Stimulated activated CD8-positive, alpha-beta memory T cell treated with anti-CD3 and anti-CD28 coated beads, Interleukin-12 subunit alpha, Interleukin-12 subunit beta, amount 100 ng/mL, for 1 hour (primary cell): ENCODE measurements at places on chromosomes 2 and 18.
A peak's percentile ranks its signal among the peaks of the same experiment; 100 is the strongest.

DNA sequence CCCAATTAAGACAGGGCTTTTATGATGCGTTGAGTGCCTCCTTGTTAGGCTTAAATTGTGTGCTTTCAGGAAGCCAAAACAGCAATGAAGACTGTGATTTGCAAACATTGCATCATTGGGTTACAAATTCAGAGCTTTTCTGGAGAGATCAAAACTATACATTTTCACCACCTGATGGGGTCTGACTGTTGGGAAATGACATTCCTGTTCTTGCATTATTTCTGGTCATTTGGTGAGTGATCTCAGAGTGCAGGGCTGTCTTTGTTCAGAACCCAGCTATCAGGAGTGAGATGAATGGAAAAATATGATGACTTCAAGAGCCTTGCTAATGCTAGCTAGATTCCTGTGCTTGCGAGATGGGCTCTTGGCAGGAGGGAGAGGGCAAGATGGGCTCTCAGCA, 39.1 kb downstream of the SH3RF3 start:
- no peak for DNase-seq

DNA sequence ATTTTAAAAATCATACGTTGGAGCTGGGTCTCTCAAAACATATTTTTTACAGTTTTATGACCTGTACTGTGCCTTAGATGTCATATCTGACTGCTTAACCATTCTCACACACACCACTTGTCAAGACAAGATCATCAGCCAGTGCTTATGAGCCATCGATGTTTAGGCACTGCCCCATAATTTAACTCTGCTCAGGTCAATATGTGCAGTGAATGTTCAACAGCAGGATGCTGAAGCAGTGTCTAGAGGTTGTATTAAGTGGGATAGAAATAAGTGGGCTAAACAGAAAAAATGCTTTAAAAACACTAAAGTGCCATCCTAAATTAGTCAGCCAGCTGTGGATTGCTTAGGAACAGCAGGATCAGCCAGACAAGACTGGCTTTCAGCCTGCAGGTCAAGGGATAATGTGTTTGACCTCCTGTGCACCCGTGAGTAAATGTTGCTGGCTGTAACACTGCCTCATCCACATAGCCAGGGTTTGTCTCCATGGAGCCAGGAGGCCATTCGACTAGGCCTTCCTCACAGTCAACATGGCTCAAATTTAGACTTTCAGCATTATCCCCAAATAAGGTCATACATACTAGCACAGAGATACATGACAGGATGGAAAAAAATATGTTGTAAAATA, 139.0 kb upstream of the NXPH2 start:
- no peak for DNase-seq

DNA sequence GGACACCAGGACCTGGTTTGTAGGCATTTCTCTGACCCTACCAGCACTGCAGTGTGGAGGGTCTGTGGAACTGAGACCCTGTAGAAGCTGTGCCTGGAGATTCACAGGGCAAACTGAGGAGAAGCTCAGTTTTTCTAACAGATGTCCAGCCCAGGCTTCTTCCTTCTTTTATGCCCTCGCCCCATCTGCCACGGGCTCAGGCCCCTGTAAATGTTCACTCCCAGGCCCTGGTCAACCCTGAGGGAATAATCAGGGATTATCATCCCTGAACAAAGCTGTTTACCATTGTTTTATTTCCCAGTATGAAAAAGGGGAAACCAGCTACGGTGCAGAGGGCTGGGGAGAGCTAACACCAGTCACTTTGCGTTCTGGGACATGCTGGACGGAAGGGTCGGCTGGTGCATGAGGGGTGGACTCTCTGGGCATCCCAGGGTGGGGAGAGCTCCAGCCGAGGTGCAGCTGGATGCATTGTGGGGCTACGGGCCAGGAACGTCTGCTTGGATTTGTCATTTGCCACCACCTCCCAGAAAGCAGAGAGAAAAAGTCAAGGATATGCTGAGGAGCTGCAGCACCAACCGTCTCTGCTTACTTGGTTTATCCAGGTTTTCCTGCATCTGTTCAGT, 183.8 kb downstream of the TFCP2L1 start:
- DNase-seq = no peak

DNA sequence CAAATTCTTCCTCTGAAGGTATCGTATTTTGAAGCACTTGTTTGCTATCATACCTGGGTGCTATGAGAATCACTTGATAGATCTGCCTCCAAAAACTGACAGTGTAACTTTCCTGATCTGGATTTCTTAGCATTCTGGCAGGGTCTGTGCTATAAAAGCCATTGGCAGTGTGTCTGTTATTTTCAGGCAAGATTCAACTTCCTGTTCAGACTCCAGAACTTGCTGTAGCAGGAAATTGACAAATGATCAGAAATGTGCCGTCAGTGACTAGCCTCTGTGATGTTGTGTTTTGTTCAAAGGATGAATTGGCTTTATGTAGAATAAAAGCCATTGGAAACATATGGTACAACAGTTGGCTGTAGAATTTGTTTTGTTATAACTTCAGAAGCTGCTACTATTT, 273.3 kb downstream of the PTPRM start:
- DNase-seq = no peak

DNA sequence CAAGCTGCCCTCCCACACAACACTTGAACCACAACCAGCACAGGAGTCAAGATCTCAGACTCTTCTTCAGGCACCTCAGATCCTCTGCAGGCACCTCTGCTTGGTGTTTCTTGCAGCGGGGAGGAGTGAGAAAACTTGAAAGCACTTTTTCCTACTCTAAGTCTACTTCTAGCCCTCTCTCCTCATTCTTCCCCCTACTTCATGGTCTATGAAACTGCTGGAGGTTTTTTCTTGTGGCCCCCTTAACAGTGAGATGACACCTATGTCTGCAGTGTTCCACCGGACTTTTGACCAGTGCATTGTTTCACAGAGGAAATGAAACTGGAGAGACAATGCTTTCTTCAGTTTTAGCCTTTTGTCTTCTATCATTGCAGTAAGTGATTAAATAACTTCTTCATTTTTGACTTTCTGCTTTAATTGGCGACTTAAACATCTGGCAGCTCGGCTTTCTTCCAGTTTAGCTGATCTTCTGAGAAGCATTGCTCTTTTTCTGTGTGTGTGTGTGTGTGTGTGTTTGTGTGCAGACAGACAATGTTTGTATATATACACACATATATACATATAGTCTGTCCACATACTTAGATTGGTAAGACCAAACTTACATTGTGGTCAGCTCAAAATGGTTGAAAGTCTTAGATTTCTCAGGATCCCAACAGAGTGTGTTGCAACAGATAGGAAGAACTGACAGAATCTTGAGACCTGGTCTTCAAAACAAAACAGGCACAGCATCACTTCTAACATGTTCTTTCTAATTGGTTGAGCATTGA, 1474.0 kb upstream of the TMEFF2 start:
- DNase-seq = no peak

DNA sequence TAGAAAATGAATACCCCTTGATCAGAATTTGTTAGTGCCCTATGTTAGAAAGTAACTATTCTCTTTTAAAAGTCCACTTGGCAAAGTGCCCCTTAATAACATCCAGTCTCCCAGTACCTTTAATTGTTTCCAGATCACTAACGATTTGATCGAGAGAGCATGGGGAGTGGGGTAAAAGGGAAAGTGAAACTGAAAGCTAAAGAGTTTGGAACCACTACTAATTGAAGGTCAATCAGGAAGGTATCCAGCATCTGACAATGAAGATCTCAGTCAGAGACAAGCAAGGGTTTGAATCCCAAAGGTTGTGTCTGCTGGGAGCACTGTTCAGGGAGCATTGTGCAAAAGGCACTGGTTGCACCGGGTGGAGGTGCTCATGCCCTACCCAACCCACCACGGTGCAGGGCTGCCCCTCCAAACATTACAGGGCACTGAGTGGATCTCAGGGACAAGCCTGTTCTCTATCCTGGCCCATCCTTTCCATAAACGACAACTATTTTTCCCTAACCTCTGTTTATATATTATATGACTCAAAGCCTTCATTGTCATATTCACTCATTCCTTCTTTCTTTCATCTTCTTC, 14.6 kb upstream of the RIT2 start:
- no peak for DNase-seq

- DNase-seq = no peak
These were observed 189.6 kb upstream of the SP5 start for GRCh38 chr2:170525566-170525900.

DNA sequence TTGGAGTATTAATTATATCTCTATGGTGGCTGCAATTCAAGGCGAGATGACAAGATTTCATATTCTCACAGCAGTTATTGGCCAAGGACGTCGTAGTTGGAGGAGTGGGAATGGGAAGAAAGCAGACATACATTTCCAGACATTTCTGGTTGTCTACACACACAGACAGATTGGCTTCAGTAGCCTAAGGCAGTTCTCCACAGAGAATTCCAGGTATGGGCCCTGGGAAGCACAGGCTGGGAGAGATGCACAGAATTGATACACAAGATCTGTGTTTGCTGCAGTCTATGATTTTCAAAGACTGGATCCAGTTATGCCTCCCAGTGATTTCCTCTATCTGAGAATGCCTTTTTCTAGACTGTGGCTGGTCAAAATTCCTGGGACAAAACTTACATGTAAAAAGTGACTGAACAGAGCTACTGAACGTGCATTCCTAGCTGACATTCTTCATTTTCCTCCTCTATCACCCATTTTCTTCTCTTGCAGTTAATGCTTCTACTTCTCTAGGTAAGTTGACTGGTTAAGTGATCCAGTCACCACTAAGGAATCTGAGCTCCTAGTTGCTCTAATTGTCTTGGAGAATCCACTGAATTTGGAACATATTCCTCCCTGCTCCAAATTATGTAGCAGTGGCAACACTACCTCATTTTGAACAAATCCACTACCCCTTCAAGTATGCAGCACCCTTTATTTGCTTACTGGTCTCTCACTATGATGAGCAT, 386.7 kb upstream of the CDH7 start:
- DNase-seq = no peak

DNA sequence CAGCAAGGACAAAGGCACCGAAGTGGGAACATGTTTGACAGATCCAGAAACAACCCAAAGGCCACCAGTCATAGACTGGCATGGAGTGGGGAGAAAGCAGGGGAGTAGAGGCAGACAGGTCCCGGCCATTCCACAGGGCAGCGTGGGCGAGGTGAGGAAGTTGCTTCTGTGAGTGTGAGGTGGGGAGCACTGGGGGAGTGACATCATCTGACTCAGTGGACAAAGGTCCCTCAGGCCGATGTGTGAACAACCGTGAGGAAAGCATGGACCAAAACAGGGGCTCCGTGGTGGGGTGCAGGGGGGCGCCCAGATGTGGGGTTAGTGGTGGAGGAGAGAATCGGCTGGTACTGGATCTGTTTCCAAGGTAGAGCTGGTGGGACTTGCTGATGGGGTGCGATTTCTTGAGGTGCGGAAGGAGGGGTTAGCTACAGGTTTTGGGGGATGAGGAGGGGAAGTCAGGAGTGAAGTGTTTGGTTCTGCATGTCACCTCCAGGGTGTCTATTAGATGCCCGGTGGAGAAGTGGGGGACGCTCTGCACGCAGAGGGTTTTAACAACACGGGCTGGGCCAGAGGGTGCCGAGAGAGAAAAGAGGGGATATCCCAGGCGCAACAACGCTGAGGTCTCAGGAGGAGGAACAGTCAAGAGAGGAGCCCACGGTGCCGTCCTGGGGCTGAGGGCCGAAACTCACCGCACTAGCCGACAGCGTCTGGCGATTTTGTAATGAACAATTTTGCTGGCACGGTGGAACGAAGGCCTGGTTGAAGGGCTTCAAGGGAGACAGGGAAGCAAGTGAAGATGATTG, 2.5 kb upstream of the SFT2D3 start:
- no peak for DNase-seq

DNA sequence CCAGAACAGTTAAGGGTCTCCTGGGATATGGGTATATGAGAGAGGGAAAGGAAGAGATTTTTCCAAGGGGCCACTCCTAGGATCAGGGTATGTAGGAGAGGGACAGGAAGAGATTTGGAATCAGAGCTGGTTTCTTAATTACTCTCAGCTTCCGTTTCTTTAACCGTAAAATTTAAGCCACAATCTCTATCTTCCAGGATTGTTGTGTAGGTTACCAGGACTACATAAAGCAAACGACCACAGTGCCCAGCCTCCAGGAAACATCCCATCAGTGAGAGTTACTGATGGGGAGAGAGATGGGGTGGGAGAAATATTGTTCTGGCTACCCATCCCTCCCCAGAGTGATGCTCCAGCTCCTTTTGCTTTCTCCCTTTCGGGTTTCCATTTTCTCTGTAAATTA, 114.6 kb upstream of the THUMPD2 start:
- no peak for DNase-seq

GRCh38 chr2:174266288-174266687, 18.0 kb upstream of the OLA1 start:
- no peak for DNase-seq

- DNase-seq = peak; percentile 2
These were observed 52.0 kb upstream of the FAM171B start for GRCh38 chr2:186641807-186642321.

DNA sequence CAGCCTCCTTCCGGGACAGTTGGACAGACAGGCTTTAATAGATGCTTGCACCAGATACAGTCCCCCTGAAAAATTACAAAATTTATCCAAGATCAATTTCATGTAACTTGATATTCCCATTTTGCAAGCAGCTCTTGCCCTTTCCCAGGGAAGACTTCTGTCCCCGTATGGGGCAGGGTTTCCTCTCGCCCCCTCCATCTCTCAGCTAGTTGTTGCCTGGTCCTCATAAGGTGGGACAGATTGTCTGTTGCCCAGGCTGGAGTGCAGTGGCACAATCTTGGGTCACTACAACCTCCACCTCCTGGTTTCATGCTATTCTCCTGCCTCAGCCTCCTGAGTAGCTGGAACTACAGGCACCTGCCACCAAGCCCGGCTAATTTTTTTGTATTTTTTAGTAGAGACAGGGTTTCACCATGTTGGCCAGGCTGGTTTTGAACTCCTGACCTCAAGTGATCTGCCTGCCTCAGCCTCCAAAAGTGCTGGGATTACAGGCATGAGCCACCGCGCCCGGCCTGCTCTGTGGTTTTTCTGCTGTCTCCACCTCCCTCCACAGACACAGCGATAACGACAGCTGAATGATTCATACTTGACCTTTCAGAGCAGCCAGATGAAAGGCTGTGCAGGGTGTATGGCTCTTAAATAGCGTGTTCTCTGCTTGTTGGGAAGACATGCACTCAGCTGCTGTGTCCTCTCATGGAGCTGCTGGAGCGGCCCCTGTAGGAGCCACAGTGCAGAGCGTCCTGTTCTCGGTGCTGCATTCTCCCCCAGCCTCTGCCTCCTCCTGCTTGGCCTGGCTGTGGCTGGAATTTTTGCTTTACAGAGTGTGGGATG, 61.4 kb downstream of the TTC39C start:
- DNase-seq = peak; percentile 49
